Activated T-helper 1 cell treated with anti-CD3 and anti-CD28 coated beads, Interleukin-12 subunit alpha, Interleukin-12 subunit beta, Interleukin-2, Interleukin-4 antibody, amounts not matched to agents 30 ng/mL and 10 ng/mL and 1 ng/mL, durations not matched to agents 14 hours and 24 hours and 36 hours (primary cell): ENCODE measurements at places on chromosomes 3 and 15.
A peak's percentile ranks its signal among the peaks of the same experiment; 100 is the strongest.

GRCh38 chr3:147184794-147185193 lies 221.5 kb downstream of the ZIC4 start:
- no peak overlapping the region for H3K27ac ChIP-seq
- no peaks in the 10 kb centered on the region for H3K27me3 ChIP-seq
- no peaks in the 10 kb centered on the region for H3K36me3 ChIP-seq

DNA sequence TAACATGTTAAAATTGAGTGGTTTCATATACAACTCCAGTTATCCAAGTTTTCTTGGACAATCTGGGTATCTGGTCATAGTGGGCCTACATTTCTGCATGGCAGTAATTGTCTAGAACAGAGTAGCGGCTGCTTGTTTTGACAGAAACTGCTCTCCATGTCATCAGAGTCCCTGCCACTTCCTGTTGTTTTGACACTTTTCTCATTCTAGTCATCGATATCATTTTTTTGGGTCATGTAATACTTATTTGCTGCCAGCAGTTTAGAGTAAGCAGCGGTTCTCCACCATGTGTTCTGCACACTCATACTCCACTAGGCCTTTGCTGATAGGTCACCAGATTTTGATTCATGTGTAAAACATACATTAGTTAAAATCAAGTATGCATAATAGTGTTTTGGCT lies 81.5 kb downstream of the SLC25A26 start:
- H3K36me3 ChIP-seq, result peaks cover 25% of the 10 kb centered on the region
- no peaks in the 10 kb centered on the region for H3K27me3 ChIP-seq
- H3K4me1 ChIP-seq, result peaks cover 65% of the 10 kb centered on the region
- H3K4me3 ChIP-seq, result peak overlapping the region; percentile 32
- peak overlapping the region; percentile 91 for H3K27ac ChIP-seq

- H3K27ac ChIP-seq, result no peak overlapping the region
- no peaks in the 10 kb centered on the region for H3K36me3 ChIP-seq
- no peak overlapping the region for H3K4me3 ChIP-seq
- DNase-seq, result no peak
Observed at GRCh38 chr15:79629687-79630086, 197.6 kb downstream of the MINAR1 start.

- H3K27me3 ChIP-seq, result peaks cover 4% of the 10 kb centered on the region
- no peaks in the 10 kb centered on the region for H3K4me1 ChIP-seq
- no peak for DNase-seq
- H3K36me3 ChIP-seq, result no peaks in the 10 kb centered on the region
- no peak overlapping the region for H3K27ac ChIP-seq
- no peak overlapping the region for H3K4me3 ChIP-seq
Observed at GRCh38 chr3:29057326-29057725, 223.5 kb upstream of the RBMS3 start.
